Mucosa of gallbladder (tissue), 1 donor: ENCODE measurements at places on chromosomes 5 and 9. TPM values are rescaled to one million over a fixed set of nuclear protein-coding genes. Genes with fewer than 3 reads are reported as not detected.

NR5A1 gene
- 0.37 TPM for total RNA-seq

TERT gene
- not detected for total RNA-seq

FAM151B gene
- total RNA-seq = 3.0 TPM

SCGB3A2 gene
- total RNA-seq = not detected

SPATA31D4 gene
- not detected for total RNA-seq

CDH9 gene
- total RNA-seq = not detected

CKS2 gene
- total RNA-seq = 10.6 TPM
